ENCODE measurements at places on chromosomes 5 and 9.
A peak's percentile ranks its signal among the peaks of the same experiment; 100 is the strongest.

GRCh38 chr9:101530076-101530711 is 3.5 kb upstream of the RNF20 start:
- peak; percentile 38 for DNase-seq

DNA sequence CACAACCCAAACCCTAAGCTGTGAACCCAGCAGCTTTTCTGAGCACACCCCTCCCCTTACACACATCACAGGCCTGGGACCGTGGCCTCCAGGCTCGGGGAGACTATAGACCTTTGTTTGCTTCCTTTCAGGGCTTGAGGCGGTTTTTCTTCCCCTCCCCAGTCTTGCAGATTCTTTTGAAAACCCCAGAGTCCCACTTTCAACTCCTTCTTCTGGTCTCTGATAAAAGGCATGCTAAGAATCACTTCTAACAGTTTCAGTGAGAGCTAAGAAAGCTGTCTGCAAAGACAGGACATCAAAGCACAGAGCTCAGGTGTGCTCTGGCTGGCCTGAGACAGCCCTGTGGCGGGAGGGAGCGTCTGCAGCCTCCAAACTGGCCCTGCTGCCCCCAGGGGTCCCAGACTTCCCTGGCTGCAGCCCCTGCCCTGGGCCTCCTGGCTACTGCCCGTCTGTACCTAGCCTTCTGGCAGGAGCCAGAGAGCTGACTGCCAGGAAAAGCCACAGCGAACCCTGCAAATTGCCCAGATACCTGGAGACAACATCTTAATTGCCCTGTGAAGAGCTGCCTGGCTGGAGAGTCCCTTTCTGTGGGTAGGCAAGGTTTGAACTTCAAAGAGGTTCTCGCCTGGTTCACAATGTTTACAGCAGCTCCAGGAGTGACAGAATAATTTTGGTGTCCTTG is 138.9 kb downstream of the GADD45G start:
- peak; percentile 15 for DNase-seq

DNA sequence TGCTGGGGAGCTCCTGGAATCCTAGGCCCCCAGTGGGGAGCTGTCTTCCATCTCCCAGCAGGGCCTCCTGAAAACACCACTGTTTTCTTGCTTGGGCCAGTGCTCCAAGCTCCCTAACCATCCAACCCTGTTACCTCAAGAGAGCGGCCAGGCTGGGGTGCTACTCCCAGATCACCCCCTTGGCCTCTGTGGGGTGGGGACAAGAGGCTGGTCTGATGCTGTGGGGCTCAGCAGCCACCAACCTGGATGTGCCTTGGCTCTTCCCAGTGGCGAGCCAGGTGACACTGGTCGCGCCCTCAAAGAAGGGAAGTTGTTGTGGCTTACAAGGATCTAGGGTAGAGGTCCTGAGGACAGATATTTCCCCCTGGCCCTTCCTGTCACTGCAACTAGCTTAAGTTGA is 49.0 kb downstream of the SECISBP2 start:
- no peak for DNase-seq

DNA sequence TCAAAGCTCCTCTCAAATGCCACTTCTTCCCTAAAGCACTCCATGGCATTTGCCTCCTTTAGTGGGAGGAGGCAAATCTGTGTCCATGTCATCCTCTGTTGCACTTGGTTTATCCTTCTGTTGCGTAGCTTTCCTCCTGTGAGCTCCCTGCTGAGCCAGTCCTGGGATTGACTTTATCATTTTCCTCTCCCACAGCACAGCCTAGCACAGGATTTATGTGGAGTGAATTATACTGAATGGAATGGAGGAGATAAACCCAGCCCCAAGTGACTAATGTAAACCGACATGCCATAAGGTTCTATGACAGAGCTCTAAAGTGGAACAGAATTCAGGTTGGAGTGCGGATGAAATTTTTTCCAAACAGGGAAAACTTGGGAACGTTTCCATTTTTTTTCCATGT is 26.4 kb upstream of the TOMM5 start:
- DNase-seq: no peak

GRCh38 chr5:140546851-140547507 is 483 bp upstream of the EIF4EBP3 start:
- DNase-seq: no peak

DNA sequence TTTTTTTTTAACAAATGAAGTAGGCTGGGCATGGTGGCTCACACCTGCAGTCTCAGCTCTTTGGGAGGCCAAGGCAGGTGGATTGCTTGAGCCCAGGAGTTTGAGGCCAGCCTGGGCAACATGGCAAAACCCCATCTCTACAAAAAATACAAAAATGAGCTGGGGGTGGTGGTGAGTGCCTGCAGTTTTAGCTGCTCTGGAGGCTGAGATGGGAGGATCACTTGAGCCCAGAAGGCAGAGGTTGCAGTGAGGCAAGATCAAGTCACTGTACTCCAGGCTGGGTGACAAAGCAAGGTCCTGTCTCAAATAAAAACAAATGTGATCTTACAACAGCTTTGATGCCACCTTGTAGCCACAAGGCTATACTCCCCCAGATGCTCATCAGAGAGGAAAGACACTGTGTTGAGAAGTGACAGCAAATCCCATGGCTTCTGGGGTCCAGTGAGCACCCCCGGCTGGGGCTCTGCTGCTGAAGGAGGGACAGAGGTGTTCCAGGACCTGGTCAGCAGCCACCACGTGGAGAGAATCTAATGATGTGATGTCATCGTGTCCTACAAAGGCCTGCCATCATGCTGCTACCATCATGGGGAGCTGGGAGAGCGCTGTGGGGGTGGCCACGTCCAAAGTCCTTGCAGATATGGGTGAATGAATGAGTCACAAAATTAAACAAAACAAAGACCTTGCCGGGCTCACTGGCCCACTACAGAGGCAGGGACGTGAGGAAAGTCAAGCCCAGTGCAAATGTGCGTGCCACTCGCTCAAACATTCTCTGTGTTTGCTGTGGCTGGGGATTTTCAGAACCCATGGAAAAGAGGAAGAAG is 60.7 kb downstream of the PRRT1B start:
- no peak for DNase-seq

- no peak for DNase-seq
Measured at GRCh38 chr5:115214541-115214940, 44.8 kb upstream of the TRIM36 start.

GRCh38 chr5:153641183-153641688 is 150.8 kb downstream of the GRIA1 start:
- DNase-seq: no peak

GRCh38 chr5:5202321-5202720 is 62.2 kb downstream of the ADAMTS16 start:
- no peak for DNase-seq

DNA sequence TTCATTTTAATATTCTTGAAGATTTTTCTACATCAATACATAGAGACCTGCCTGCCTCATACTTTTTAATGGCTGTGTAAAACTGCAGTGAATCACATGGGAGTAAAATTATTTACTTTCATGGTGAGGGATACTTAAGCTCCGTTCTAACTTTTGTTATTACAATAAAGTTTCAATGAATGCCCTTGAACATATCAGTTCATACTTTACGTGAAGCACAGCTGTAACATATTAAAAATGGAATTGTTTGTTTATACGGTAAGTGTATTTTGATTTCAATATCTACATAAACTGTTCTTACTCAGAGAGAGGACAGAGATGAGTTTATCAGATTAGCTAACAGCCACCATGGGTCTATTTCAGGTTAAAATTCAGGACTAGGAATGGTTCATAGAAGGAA is 155.1 kb downstream of the NR3C1 start:
- DNase-seq: no peak

GRCh38 chr5:139660105-139660922 is 12.2 kb downstream of the CXXC5 start:
- DNase-seq: no peak

- no peak for DNase-seq
Measured at GRCh38 chr5:117633093-117633492, 1058.5 kb upstream of the SEMA6A start.

DNA sequence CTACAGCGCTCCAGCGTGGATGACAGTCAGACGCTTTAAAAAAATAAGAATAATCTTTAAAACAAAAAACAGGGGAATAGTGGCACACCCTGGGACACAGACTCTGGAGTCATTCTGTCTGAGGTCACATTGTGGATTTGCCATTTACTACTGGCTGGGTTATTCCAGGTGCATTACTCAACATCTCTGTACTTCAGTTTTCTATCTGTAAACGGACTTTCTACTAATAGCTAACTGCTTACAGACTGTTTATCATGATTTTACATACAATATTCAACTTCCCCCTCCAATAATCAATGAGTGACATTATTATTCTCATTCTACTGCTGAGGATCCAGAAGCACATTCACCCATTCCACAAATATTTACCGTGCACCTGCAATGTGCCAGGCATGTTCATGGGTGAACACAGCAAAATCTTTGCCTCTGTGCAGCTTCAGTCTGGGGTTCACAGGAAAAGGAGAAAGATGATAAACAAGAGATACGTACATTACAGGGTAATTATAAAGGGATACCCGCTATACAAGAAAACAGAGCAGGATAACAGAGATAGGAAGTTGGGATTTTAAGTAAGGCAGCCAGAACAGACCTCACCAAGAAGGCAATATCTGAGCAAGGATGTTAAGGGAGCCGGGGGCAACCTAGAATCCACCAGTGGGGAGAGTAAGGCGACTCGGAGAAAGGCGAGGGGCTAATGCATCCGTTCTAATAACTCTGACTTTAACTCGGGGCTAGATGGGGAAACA is 984 bp upstream of the RAD23B start:
- DNase-seq: no peak

DNA sequence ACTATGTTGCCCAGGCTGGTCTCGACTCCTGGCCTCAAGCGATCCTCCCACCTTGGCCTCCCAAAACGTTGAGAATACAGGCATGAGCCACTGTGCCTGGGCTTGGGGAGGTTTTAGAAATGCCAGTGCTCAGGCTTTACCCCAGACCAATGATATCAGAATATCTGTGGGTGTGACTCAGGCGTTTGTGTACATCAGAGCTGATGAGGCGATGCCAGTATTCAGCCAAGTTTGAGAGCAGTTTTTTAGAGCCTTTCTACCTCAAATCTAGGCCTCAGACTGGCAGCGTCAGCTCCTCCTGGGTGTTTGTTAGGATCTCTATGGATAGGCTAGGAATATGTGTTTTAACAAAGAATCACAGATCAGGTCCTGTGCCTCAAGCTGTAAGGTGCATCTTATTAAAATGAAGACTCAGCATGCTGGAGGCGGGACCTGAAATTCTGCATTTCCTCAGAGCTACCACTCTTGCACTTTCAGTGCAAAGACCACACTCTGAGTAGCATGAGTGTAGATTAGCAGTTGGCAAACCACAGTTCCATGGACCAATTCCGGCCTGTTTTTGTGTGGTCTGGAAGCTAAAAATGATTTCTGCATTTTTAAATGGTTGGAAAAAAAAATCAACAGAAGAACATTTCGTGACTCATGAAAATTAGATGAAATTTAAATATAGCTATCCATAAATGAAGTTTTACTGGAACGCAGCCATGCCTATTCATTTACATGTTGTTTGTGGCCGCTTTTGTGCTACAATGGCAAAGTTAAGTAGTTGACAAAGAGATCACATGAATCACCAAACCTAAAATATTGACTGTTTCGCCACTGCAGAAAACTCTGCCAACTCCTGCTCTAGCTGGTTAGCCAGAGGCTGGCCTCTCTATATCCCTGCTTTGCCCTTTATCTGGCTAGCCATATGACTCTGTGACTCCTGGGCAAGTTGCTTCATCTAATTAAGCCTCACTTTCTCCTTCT is 92.2 kb downstream of the KLF4 start:
- DNase-seq: no peak

GRCh38 chr5:82639393-82640144 is 361.4 kb upstream of the RPS23 start:
- DNase-seq: no peak

DNA sequence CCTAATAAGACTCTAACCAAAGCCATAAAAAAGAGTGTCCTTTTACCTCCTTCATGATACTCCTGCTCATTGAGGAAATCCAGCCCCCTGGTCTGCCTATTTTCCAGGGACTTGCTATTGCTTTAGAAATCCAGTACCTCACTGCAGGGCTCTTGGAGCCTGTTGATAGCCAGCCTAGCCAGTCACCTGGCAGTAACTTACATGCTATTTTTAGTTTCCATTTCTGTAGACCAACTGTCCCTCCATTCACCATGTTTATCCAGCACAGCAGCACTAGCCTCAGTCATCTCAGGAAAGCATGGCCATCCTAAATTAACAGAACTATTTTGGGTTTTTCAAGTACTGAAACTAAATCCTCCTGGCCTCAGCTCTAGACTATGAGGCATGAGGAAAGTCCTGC is 91.5 kb upstream of the PHF24 start:
- no peak for DNase-seq

GRCh38 chr5:151572657-151573368 is 18.3 kb downstream of the FAT2 start:
- DNase-seq: no peak

GRCh38 chr5:69213513-69214215 is 21.0 kb upstream of the CDK7 start:
- DNase-seq: no peak
